ENCODE measurements at places on chromosomes 6 and 20. TPM values are rescaled to one million over a fixed set of nuclear protein-coding genes. Genes with fewer than 3 reads are reported as not detected.

DNA sequence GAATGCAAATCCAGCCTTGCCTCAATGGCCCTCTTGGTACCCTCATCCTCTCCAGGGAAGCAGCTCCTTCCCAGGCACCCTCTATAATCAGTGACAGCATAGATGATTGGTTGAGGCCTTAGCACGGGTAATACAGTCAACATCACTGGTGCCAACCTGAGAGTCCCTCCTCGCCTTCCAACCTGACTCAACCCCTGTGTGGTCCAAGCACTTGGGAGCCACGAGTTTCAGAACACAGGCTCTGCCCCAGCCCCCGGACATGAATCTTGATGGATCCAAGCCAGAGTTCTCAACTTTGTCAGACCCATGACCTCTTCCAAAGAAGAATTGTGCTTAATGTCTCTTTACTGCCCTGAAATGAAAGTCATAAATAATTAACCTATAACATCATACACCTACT, 213.9 kb downstream of the PREX1 start:
- no peak for DNase-seq

DNA sequence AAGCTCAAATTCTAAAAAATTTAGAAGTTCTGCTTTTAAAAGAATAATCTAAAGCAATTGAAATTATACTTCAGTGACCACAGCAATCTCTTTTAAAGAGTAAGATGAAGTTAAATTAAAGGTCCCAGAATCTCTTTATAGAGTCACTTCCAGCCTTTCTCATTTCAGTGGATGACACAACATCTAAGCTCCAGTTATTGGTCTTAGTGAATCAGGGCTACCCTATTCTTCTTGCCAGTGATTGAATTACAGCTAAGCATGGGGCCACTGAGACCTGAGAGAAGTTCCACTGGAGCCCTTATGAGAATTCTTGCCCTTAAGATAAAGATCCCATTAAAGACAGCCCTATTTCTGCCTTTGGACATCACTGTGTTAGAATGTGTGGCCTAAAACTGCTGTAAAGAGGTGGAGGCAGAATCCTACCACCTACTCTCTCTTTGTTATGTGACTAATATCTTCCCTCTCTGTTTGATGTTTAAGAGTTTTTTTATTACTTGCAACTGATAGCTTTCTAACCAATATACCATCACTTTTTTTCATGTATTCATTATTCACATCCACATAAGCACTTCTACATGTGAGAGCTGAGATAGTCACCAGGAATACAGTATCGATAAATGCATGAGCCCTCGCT, 128.6 kb downstream of the UNC5CL start:
- DNase-seq = no peak

DNA sequence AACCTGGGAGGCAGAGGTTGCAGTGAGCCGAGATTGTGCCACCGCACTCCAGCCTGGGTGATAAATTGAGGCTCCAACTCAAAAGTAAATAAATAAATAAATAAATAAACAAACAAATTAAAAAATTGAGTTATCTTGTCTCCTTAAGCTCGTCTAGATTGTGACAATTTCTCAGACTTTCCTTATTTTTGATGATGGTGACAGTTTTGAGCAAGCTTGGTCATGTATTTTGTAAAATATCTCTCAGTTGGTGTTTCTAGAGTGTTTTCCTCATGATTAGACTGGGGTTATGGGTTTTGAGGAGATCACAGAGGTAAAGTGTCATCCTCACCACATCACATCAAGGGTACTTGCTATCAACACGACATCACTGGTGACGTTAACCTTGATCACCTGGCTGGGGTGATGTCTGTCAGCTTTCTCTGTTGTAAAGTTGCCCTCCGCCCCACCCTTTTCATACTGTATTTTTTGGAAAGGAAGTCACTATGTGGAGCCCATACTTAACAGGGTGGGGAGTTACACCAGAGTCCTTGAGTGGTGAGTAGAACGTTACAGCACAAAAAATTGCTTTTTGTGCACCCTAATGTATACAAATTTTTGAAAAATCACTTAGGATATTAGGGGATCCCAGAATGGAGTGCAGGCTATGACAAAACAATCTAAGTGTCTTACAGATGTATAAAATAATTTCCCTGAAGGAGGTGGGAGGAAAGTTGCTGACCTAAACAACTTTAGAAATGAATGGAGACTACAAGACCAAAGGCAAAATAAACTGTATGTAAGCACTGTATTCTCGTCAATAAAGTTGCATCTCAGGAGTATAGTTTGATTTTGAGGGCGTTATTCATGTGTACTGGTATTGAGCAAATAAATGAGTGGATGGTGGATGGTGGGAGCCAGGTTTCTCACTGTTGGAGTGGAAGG, 116.4 kb upstream of the SGK1 start:
- no peak for DNase-seq

DNA sequence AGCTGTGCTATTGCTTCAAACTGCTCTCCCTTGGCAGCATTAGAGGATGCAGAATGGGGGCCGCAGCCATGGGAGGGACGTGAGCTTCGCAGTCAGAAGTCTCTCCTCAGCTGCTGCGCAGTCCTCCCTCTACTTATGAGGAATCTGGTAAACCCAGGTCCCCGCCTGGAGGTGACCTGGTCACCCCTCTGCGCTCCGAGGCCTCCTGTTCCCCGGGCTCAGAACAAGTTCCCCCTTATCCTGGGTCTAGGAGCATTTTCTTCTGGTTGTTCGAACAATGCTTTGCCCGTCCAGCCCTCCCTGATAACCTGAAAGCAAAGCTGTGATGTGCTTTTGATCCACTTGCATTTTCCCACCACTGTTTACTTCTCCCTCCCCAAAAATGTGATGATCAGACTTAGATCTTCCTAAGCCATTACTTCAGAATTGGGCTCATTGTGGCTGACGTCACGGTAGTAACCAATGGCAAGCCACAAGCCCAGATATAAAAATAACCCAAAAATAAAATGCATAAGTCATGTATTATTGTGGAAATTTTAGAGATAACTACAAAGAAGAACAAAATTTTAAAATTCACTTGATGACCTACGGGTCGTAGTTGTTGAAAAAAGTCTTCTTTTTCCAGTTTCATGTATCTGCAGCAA, 80.7 kb downstream of the SERAC1 start:
- no peak for DNase-seq

JAG1 gene
- total RNA-seq = 236 TPM

SASH1 gene
- total RNA-seq = 7.8 TPM

GRCh38 chr6:160792708-160793107, 90.7 kb downstream of the PLG start:
- DNase-seq = no peak

KCNK15 gene
- total RNA-seq = not detected

CD93 gene
- total RNA-seq = not detected

GABRR2 gene
- not detected for total RNA-seq

GRCh38 chr6:158358450-158359077, 46.3 kb downstream of the TULP4 start:
- no peak for DNase-seq

HUS1B gene
- 0.18 TPM for total RNA-seq

- DNase-seq = no peak
These were observed 54.5 kb upstream of the ARMC2 start for GRCh38 chr6:108793516-108794251.

- no peak for DNase-seq
These were observed 61.5 kb downstream of the PRDM13 start for GRCh38 chr6:99668036-99668705.

COX4I2 gene
- not detected for total RNA-seq

SLC4A11 gene
- total RNA-seq = 11.3 TPM

SLC16A10 gene
- 0.14 TPM for total RNA-seq

EYA4 gene
- total RNA-seq = not detected

DNA sequence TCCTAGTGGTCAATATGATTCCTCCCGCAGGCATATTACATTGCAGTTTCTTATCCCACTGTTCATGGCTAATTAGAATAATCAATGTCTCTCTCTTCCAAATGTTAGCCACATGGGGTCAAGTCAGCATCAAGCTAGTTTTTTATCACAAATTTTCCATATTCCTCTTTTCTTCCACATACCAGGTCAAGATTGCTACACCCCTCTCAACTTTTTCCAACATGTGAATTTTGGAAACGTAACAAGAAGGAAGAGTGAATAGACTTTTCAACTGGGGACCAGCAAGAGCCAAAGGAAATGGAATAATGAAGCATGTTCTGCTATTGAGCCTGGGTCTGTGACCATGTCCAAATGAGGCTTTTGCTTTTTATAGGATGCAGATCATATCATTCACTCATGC, 65.1 kb downstream of the SOD2 start:
- DNase-seq = no peak

GRCh38 chr6:42393339-42393738, 58.4 kb downstream of the TRERF1 start:
- DNase-seq = no peak

MEP1A gene
- total RNA-seq = not detected

TTLL9 gene
- not detected for total RNA-seq

GRCh38 chr6:90124874-90125510, 171.7 kb downstream of the BACH2 start:
- no peak for DNase-seq

DNA sequence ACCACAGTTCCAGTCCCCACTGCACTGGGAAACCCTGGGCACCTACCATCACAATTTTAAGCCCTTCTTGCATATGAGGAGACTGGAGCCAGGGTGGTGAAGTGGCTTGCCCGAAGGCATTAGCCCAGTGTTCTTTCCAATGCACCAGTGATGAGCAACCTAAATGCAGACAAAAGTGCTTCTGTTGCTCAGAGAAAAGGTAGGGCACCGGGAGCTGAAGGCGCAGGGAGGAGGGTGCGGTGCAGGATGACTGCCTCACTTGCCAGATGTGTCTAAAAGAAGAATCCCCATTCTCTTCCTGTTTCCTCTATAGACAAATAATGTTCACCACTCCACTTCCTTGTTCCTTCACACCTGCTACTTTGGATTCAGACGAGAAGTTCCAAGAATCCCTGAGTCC, 86.5 kb downstream of the QRSL1 start:
- DNase-seq = peak; percentile 89

MOXD1 gene
- 4.0 TPM for total RNA-seq

GRCh38 chr20:44765701-44766347, 20.2 kb downstream of the KCNK15 start:
- DNase-seq = peak; percentile 31

RIPPLY2 gene
- 1.8 TPM for total RNA-seq

PROKR2 gene
- total RNA-seq = not detected

GRCh38 chr20:2418388-2418787, 37.7 kb downstream of the TGM6 start:
- DNase-seq = no peak

- DNase-seq = no peak
These were observed 327.3 kb downstream of the HACE1 start for GRCh38 chr6:104532462-104532861.

- DNase-seq = no peak
These were observed 68.5 kb downstream of the FOXC1 start for GRCh38 chr6:1678201-1678600.

SLA2 gene
- not detected for total RNA-seq

GRCh38 chr6:45801471-45802289, 214.0 kb downstream of the CLIC5 start:
- no peak for DNase-seq

DNA sequence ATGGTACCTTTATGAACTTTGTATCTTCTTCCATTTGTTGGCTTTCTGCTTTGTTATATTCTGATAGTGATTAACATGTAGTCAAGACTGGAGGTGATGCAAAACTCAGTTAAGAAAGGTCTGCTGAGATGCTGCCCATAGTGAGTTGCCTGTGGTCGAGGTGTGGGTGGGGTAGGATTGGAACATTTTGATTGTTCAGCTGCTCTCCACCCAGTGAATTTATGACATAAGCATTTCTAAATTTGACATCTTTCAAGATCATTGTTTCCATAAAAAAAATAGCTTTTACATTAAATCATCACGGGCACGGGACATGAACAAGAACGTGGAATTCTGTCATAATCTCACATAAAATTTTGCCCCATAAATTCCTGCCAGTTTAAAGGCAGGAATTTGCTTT, 146.6 kb upstream of the POU3F2 start:
- DNase-seq = no peak

DNA sequence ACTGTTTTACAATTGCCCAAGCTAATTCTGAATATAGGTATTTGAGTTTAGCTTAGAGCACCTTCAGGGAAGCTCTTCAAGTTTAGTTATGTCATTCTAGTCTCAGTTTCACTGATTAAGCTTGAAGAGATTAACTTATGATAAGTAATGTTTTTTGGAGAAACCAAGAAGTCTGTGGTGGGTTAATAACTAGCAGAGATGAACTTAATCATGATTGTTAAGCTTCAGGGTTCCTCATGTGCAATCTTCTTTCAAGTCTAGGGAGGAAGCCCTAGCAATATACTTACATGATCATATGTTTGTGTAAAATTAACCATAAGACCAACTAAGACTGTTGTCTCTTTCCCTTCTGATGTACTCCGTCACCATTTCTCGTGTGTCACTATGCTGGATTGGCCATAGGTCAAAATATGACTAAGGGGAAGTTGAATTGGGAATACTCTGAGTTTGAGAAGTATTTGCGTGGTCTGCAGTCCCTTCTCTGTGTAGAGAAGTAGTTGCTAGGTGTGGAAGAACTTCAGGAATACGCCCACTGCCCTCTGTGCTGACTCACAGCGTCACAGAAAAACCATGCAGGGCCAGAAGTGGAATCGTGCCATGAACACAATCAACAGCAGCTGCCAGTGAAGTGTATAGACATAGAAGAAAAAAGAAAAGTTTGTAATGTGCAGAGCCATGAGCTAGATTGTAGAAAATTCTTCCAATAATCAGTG, 88.3 kb downstream of the SH3BGRL2 start:
- no peak for DNase-seq

- no peak for DNase-seq
These were observed 56.9 kb downstream of the PREX1 start for GRCh38 chr20:48770700-48771442.

RBPJL gene
- not detected for total RNA-seq

DNA sequence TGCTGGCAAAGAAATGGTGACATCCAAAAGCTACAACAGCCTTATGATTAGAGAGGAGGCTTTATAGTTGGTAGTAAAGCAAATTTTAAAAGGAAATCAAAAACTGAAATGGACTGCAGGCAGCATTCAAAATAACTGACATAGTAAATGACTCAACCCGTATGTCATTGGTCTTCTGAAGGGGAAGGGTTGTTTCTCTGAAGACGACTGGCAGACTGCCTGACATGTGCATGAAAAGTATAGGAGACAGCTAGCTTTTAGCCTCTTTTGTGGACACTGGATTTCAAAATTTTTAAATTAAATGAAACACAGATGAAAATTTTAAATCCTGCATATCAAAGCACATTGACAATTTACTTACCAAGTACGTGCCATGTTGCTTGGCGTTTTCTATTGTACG, 90.7 kb downstream of the TRMT6 start:
- DNase-seq = no peak

All from foreskin keratinocyte (primary cell).